ENCODE measurements at places on chromosomes 2 and 18. TPM values are rescaled to one million over a fixed set of nuclear protein-coding genes. Genes with fewer than 3 reads are reported as not detected.

GRCh38 chr2:95056044-95056443 lies 30.5 kb downstream of the MAL start:
- no peak for DNase-seq

DNA sequence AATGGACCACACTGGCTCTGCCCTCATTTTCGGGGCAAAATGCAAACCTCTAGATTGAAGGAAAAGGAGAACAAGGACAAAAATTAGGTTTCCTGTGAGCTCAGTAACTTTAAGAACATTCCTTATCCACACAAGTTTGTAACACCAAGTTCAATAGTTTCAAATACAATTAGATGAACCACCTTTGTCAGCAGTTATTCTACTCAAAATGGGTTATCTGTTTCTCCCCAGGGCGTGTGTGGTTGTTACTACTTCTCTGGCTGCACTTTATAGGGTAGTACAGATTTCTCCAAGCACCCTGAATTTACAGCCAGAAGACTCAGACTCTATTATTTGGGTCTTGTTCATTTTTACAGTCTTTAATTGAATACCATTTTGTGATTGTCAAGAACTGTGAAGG lies 45.0 kb upstream of the TANK start:
- no peak for DNase-seq

GRCh38 chr2:157790780-157791179 lies 85.3 kb downstream of the ACVR1 start:
- no peak for DNase-seq

- no peak for DNase-seq
Measured at GRCh38 chr2:218981390-218981880, 3.5 kb downstream of the FEV start.

GRCh38 chr2:173241643-173242042 lies 113.0 kb upstream of the CDCA7 start:
- no peak for DNase-seq

DNA sequence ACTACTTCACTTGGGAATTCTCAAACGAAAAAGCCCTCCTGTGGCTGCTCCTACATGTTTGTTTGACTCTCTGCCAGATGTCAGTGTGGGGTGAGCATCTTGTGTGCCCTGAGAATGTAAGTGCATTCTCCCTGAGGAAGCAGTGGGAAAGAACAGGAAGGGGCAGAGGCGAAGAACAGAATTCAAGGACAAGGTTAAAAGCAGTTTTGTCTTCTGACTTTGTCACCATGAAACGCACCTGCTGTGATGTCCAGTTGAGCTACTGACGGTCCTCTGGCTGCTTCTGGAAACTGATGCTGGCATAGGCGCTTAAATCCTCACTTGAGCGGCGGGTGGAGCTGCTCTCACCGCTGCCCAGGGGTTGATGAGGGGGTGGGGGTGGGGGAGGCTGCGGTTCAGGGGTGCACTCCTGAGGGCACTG lies 4.9 kb downstream of the IRS1 start:
- no peak for DNase-seq

Gene DNAJC5G
- 1.2 TPM for total RNA-seq

Data from left ventricle myocardium inferior (tissue), 1 donor.